Stimulated activated CD8-positive, alpha-beta memory T cell treated with anti-CD3 and anti-CD28 coated beads, Interleukin-4, amount 100 ng/mL, for 1 hour (primary cell): ENCODE measurements at places on chromosomes 11 and 22.
A peak's percentile ranks its signal among the peaks of the same experiment; 100 is the strongest.

DNA sequence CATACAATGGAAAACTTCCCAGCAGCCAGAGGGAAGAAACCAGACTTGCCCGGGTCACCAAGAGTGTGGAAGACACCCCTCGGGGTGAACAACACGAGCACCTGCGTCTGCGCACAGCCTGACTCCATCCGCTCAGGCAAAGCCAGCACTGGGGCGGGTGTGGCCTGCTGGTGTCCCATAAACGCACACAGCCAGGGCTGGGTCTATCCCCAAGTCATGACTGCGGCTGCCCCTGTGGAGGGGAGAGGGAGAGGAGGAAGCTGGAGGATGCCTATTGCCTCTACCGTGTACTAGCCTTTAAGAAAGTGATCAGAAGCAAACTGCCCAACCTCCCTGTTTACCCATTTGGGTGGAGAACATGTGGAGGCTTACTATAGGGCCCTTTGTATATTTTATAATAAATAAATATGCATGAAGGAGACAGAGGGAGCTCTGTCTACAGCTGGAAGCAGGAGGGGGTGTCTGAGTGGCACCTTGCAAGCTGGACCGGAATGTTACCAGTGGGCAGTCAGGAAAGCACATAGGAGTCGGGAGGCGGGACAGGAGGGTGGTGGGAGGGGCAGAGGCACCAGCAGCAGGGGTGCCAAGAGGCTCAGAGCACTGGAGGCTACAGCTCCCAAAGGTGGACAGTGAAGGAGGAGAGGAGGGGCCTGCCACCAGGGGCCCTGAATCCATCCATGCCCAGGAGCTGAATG lies 79.6 kb downstream of the PHF21B start:
- no peak for DNase-seq

- DNase-seq: no peak
These were observed 4.9 kb downstream of the HIPK3 start for GRCh38 chr11:33262011-33262645.

- no peak for DNase-seq
These were observed 11.6 kb upstream of the TSKU start for GRCh38 chr11:76771446-76772099.

DNA sequence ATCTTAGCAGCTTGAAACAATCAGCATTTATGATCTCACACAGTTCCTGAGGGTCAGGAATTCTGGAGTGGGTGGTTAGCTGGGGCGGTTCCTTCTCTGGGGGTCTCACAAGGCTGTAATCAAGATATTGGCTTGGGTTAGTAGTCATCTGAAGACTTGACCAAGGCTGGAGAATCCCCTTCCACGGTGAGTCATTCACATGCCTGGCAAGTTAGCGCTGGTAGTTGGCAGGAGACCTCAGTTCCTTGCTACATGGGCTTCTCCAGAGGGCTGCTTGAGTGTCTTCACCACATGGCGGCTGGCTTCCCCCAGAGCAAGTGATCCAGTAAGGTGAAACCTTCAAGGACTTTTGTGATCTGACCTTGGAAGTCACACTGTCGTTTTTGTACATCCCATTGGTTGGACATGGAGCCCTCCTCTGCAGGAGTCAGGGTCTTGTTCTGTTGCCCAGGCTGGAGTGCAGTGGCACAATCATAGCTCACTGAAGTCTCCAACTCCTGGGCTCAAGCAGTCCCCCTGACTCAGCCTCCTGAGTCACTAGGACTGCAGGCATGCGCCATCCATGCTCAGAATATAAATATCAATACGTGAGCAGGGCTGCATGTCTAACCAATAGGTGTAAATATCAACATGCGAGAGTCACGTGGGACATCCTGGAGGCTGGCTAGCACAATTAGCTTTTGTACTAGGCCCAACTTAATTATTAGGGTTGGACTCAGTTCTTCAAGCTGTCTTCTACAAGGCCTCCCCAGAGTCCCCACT lies 7.2 kb upstream of the NIPSNAP1 start:
- DNase-seq: no peak

- no peak for DNase-seq
These were observed 16.4 kb downstream of the MMP20 start for GRCh38 chr11:102608699-102609098.

GRCh38 chr11:130165601-130166456 lies 6.2 kb downstream of the ST14 start:
- no peak for DNase-seq

- DNase-seq: no peak
These were observed 46.4 kb downstream of the RAB30 start for GRCh38 chr11:83025267-83025704.

DNA sequence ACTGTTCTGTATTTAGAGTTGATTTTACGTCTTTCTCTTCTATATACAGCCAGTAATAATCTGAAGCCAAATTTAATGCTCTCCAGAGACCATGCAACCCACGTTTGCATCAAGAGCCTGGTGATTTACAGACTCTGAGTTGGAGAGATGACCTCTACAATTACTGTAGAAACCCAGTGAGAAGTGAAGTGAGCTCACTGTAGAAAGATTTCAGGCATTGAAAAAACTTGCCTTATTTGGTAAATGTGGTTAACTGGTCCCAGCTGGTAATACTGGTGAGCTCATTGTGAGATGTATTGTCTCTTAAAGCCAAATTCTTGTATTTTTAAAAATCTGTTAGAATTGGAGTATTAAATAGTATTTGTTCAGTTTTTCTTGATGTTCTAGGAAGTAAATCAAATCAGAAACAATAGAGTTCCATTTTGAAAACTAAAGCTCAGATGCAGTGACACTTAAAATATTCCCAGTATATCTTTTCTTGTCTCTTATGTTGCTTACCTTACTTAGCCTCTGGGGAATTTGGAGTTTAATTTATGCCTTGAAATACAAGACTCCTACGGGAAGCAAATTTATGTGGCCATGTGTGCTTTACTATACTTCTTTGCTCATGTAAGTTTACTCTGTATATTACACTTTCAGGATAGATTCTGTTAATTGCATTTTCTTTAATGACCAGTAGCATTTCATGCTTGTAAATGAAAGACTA lies 189.9 kb downstream of the ARHGAP42 start:
- no peak for DNase-seq

DNA sequence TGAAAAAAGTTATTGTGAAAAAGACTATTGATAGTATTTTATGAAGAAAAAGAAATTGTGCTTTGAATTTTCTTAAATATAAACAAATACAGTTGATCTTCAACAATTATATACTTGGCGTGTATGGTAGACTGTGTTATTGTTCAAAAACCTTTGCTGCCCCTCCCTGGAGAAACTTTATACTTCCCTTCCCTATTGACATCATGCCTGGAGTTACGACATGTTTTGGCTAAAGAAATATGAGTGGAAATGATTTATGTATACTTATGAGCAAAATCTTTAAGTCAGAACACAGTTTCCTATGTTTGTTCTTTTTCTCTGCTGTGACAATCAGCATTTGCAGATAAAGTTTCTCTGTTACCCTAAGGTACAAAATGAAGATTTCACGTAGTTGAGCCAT lies 243.8 kb downstream of the TMEM135 start:
- DNase-seq: no peak

DNA sequence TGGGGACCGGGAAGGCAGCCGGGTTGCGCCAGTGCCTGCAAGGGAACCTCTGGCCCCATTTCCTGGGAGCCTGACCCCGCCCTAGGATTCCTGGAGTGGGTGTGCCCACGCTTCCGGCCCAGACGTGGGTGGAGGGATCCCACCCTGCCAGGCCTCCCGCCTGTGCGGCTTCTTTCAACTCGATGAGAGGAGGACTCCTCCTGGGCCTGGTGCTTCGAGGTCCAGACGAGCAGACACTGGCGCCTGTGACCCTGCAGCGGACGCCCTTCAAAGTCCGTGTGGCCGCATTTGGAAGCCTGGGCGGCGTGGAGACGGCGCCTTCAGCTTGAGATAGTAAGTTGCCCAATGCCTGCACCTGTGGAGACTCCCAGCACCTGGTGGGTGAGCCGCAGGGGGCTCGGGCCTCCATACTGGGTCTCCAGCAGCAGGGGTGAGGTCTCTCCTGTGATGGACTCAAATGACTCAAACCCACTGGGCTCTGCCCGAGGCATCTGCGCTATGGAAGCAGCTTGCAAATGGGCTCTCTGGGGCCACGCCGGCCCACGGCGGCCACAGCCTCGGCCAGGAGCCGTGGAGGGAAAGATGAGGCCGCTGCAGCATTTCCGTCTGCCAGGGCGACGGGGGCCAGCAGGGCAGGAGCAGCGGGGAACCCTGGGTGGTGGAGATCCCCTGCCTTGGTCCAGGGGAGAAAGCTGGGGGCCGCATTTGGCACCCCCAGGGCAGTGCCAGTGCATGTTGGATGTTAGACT lies 64.3 kb upstream of the PPARA start:
- DNase-seq: no peak

- no peak for DNase-seq
These were observed 26.6 kb downstream of the PHLDB1 start for GRCh38 chr11:118633979-118634378.

GRCh38 chr11:83681031-83681781 lies 395.0 kb upstream of the CCDC90B start:
- DNase-seq: no peak

GRCh38 chr22:16965083-16965482 lies 42.9 kb downstream of the GAB4 start:
- no peak for DNase-seq

GRCh38 chr11:90723475-90723874 lies 500.6 kb upstream of the CHORDC1 start:
- DNase-seq: no peak

DNA sequence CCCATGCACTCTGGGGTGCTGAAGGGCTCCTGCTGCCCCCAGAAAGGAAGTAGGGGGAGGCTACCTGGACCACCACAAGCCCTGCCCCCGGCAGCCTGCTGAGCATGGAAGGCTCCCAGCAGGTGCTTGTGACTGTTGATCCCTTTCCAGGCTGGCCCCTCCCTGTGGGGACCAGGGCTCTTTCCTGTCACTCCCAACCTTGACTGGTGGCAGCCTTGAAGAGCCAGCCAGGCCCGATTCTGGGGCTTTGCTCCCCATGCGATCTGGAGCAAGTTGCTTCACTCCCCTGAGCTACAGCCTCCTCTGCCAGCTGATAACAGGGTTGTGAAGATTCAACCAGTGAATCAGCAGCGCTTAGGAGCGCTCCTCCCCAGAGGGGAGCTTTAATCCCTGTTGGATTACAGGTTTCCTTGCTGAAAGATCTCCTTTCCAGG lies 4.6 kb upstream of the CST6 start:
- DNase-seq: no peak

DNA sequence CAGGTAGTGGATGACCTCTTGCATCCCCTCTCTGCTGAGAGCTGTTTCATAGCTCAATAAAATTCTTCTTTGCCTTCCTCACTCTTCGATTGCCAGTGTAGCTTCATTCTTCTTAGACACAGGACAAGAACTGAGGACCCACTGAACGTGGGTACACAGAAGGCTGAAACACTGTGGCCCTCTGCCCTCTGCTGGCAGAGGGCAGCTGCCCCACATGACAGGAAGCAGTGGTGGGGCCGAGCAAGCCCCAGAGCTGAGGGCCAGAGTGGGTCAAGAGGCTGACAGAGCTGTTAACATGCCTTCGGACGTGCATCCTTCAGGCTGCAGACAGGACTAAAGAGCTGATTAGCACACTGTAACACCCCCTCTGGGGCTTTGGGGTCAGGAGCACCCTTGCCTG lies 15.6 kb downstream of the SMC1B start:
- no peak for DNase-seq

- no peak for DNase-seq
These were observed 21.9 kb upstream of the POLD3 start for GRCh38 chr11:74570266-74571061.

GRCh38 chr22:38172832-38173640 lies 8.6 kb downstream of the PLA2G6 start:
- peak; percentile 31 for DNase-seq

DNA sequence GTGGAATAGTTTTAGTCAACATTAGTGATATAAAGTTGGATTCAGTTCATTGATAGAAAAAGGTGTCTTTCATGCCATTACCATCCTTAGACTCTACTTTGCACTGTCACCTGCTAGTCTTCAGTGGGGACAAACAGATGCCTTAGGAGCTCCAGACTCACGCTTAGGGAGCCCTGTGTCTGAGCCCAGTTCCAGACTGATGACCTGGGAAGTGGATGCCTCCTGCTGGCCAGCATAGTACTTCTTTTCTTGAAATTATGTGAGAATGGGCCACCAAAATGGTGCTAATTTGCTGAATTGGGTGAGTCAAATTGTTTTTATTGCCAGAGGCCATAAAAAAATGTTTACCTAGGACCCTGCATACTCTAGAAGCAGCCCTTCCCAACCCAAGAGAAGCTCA lies 53.9 kb downstream of the NOX4 start:
- DNase-seq: no peak

GRCh38 chr11:30488304-30488998 lies 97.7 kb downstream of the MPPED2 start:
- no peak for DNase-seq

GRCh38 chr11:58807343-58807742 lies 37.2 kb downstream of the GLYATL2 start:
- no peak for DNase-seq

- DNase-seq: no peak
These were observed 408.3 kb upstream of the CADM1 start for GRCh38 chr11:115912484-115912945.

DNA sequence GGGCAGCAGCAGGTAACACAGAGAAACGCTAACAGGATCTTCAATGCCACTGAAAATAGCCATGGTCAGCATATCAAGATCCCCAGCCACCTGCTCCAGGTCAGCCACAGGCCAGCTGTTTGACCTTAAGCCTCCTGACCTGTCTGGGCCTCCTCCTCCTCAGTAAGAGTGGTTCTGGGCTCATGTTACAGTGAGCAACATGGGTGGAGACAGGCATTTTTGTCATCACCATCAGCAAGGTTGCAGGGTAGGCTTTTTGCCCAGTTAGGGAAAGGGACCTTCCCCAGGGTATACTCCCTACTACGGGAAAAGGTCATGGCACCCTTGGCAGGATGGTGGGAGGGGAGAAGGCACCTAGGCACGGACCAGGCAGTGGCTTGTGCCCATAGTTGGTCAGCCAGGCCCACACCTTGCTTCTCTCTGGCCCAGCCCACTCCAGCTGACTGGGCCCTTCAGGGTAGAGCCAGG lies 131.8 kb upstream of the PARVA start:
- DNase-seq: no peak

GRCh38 chr11:115191761-115192160 lies 312.5 kb downstream of the CADM1 start:
- DNase-seq: no peak

- DNase-seq: no peak
These were observed 3.0 kb downstream of the AQP11 start for GRCh38 chr11:77592727-77593126.
